ENCODE measurements at places on chromosomes 3 and 15. TPM values are rescaled to one million over a fixed set of nuclear protein-coding genes. Genes with fewer than 3 reads are reported as not detected.

DNA sequence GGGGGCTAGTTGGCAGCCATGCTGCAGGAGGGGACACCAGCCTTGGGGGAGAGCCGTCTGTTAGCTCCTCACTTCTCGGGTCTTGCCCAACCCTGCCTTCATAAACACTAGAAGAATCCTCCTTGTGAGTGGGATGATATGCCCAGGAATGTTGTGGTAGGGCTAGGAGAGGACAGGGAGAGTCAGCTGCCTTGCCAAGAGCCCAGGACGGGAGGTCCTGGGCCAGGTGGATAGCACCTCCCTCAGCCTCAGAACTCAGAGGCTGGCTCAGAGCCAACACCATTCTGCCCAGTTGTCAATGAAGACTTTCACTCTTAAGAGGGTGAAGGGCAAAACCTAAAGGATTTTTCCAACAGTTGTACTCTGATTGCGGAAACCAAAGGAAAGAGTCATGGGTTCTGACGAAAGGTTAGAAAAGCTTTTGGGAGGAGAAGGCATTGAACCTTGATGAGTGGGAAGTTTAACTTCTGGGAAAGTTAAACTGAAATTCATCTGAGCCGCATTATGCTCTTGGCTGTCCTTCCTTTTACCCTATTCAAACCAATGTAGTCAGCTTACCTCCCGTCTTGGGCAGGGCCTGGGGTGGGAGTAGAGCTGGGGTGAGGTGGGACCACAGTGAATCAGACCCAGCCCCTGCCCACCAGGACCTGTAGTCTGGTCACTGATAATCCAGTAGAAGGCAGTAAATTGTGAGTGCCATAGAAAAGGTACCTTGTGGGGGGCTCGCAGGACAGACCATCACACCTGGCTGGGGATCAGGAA, 81.9 kb downstream of the FAM43A start:
- DNase-seq: no peak

DNA sequence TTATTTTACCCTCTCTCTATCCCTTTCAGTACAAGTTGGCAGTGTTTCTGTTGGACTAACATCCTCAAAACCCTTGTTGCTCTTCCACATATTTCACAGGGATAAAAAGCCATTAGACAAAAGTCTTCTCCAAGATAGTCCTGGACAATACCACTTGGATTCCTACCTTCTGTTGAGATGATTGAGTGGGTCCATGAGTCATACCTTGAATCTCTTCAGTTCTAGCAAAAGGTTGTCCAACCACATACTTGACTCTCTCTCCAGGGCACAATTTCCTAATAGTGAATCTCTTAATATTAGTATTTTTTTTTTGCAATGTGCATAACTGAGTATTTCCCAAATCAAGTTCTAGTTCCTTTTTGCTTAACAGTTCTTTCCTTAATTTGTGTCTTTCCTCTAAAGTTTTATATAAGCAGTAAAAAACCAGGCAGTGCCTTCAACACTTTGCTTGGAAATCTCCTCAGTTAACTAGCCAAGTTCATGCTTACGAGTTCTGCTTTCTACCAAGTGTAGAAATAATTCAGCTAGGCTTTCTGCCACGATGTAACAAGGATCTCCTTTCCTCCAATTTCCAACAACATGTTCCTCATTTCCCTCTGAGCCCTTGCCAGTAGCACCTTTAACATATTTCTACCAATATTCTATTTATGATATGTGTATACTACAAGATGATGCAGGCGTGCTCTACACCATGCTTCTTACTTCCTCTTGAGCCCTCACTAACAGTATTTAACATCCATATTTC, 68.3 kb upstream of the NEO1 start:
- no peak for DNase-seq

DNA sequence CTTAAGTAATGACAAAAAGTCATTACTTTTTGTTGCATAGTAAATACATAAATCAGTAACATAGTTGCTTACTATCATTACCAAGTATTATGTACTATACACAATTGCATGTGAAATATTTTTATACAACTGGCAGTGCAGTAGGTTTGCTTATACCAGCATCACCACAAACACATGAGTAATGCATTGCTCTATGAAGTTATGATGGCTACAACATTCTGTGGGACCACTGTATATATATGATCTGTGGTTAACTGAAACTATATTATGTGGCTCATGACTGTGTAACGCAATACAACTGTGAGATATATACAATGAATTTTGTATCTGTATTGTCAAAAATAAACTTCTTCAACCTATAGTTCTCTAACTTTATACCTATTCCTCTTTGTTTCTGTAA, 113.7 kb upstream of the RBMS3 start:
- DNase-seq: no peak

Gene A4GNT
- not detected for total RNA-seq

DNA sequence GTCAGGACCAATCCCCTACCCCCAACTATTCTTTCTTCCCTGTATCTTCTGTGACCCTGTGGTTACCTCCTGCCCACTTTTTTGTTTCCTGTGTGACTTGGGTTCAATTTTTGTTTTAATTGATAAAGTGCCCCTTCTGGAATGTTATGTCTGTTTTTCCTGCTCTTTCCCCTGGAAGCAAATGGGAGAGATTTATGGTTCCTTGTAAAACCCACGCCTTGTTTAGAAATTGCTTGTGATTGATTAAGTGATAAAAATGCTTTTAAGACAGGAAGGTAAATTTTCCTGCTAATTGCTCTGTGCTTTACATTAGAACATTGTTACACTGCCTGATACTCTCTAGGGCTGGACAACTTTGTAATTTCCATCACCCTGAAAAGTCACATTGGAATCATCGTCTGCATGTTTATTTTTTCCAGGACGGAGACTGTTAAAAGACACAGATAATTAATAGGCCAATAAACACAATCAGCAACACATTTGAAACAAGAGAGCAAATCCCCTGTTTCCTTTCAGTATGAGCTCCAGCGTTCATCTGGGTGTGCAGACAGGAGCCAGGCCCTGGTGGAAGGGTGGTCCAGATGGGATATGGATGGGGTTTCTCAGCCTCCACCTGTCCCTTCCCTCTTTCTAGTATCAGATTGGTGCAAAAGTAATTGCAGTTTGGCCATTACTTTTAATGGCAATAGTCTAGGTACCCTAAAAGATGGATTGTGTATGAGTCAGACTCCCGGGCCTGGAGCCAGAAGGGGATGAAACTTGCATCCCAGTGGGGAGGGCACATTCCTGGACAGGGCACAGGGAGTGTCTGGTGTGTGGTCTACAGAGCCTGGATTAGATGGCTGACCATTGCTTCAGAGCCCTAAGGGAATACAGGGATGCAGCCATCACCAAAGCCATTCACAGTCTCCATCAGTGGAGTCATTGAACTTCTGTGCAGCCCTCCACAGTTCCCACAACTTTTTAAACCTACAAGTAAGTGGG, 58.1 kb upstream of the AGBL1 start:
- no peak for DNase-seq

GRCh38 chr15:67085818-67086636, 20.6 kb downstream of the SMAD3 start:
- DNase-seq: no peak

- no peak for DNase-seq
These were observed 17.8 kb downstream of the MAPKBP1 start for GRCh38 chr15:41792000-41792637.

- no peak for DNase-seq
These were observed 19.6 kb upstream of the SEC13 start for GRCh38 chr3:10340476-10340875.

Gene PTX3
- 317 TPM for total RNA-seq

Gene SCN11A
- total RNA-seq: 0.23 TPM

Gene TMEM212
- not detected for total RNA-seq

- no peak for DNase-seq
These were observed 86.8 kb upstream of the PSMD6 start for GRCh38 chr3:64110071-64110470.

- DNase-seq: no peak
These were observed 2.9 kb upstream of the RBM6 start for GRCh38 chr3:49937090-49937489.

GRCh38 chr3:195169011-195169649, 101.8 kb downstream of the XXYLT1 start:
- DNase-seq: no peak

Gene CLRN1
- total RNA-seq: not detected

All from glomerular endothelial cell (primary cell).